ENCODE measurements at places on chromosomes 5 and 9.

GRCh38 chr5:81965524-81965923 is 6.3 kb upstream of the ATG10 start:
- DNase-seq = no peak

DNA sequence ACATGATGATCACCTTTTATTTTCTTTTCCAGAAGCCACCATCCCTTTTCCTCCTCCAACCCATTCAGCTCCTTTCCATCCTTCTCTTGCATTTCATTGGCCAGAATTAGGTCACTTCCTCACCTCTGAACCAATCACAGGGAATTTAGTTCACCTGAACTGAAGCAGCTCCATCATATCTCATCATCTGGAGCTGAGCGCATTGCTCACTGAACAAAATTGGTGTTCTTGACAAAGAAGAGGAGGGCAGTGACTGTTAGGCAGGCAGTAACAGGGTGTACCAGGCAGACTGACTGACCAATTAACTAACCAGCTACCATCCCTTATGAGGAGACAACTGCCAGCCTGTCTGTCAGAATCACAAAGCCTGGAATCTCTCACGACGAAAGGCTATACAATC is 1.8 kb upstream of the ZNF354A start:
- no peak for DNase-seq

DNA sequence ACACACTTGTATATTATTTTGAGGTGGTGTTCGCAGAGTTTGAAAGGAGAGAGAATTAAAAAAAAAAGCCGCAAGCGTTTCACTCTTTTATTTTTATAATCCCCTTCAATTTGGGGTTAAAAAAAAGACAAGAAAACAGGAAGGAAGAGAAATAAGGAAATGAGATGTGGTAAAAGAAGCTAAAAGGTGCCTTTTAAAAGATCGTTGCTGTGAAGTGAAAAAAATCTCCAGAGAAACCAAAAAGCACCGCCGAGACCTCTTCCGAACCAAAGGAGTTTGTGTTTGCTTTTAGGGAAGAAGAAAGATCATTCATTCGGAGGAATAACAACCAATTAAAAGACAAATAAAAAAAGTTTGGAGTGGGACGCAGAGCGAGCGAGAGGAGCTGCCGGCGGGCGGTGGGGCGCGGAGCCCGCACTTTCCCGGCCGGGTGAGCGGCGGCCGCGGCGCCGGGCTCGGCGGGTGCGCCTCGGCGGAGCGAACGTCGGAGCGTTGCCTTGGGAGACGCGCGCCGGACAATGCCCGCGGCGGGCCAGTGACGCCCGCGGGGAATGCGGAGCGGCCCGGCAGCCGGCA is 355 bp downstream of the TLE4 start:
- DNase-seq = no peak

- no peak for DNase-seq
Observed at GRCh38 chr5:147611483-147611882, 101.6 kb upstream of the DPYSL3 start.

DNA sequence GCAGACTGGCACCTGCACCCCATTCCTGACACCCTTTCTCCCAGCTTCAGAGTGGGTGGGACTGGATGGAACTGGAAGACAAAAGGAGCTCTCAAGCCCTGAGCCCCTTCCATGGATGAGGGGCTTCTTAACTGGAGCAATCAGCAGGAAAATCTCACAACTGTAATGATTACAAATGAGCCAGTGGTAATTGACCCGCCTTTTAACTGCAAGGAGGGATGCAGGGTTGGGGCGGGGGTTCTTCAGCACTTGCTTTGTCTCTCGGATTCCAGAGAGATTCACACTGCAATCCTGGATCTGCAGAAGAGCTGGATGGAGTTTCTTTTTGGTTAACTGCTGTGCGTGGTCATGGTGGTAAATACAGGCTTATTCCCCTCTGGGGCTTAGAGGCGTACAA is 160.1 kb upstream of the SHB start:
- no peak for DNase-seq

DNA sequence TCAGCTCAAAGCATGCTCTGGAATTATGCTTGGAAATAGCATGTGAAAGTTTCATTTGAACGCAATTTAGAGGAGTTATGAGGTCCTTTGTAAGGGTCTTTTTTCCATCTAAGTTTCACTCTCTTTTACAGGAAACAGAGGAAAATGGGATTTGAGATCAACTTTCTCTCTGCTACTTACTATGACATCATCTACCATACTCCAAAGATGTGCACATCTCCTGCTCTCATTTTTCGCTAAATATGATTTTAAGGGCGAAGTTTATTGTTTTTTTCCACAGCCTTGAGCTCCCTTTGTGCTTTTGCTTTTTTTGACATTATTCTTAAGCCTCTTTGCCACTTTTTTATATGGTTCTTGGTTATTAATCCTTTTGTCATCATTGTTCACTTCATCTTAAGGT is 125.6 kb downstream of the NNT start:
- no peak for DNase-seq

GRCh38 chr9:88805217-88805943 is 185.9 kb upstream of the S1PR3 start:
- DNase-seq = no peak

GRCh38 chr5:36403632-36404311 is 102.1 kb upstream of the RANBP3L start:
- DNase-seq = no peak

DNA sequence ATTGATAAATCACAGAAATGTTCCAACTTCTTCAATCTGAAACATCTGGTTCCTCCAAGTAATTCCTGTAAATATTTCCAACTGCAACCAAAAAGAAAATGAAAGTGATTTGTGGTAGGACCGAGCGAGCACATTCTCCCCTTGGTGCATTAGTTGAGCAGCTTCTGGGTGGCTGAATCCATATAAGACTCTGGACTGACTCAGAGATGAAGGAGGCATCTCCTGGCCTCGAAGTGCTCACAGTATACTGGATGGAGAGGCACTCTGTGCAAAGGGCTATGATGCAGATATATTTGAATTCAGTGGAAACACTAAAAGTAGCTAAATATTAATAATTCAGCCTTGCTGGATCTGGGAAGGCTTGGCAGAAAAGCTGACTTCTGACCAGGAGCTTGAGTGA is 265.0 kb downstream of the MARCHF11 start:
- DNase-seq = no peak

GRCh38 chr5:154722936-154723335 is 32.2 kb upstream of the LARP1 start:
- no peak for DNase-seq

- no peak for DNase-seq
Observed at GRCh38 chr9:38066197-38066913, 2.7 kb downstream of the SHB start.

GRCh38 chr5:104267320-104268015 is 704.9 kb upstream of the NUDT12 start:
- no peak for DNase-seq

DNA sequence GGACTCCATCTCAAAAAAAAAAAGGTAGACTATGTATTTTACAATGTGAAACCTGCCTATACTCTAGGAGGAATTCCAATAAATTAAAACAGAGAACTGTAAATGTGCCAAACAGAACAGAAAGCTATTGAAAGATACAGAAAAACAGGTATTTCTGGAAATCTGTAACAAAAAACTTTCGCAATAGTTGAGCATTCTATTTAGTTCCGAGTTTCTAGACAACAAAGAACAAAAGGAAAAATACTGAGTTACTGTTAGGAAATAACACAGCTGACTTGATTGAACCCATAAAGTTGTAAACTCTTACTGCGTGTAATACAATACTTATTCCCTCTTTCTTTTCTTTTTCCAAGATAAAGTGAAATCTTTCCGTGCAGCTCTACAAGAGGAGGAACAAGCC is 18.6 kb downstream of the DIMT1 start:
- DNase-seq = no peak

GRCh38 chr9:114002271-114002985 is 75.7 kb downstream of the AMBP start:
- no peak for DNase-seq

GRCh38 chr9:97524424-97524823 is 23.0 kb downstream of the TMOD1 start:
- no peak for DNase-seq

Data from NCI-H1694 treated with DMSO at 0.1 percent for 48 hours (cell line).